Activated CD8-positive, alpha-beta memory T cell treated with anti-CD3 and anti-CD28 coated beads for 4 hours (primary cell): ENCODE measurements at places on chromosomes 6 and 20.

- DNase-seq, result no peak
These were observed 3.0 kb downstream of the PSMF1 start for GRCh38 chr20:1121429-1121828.

DNA sequence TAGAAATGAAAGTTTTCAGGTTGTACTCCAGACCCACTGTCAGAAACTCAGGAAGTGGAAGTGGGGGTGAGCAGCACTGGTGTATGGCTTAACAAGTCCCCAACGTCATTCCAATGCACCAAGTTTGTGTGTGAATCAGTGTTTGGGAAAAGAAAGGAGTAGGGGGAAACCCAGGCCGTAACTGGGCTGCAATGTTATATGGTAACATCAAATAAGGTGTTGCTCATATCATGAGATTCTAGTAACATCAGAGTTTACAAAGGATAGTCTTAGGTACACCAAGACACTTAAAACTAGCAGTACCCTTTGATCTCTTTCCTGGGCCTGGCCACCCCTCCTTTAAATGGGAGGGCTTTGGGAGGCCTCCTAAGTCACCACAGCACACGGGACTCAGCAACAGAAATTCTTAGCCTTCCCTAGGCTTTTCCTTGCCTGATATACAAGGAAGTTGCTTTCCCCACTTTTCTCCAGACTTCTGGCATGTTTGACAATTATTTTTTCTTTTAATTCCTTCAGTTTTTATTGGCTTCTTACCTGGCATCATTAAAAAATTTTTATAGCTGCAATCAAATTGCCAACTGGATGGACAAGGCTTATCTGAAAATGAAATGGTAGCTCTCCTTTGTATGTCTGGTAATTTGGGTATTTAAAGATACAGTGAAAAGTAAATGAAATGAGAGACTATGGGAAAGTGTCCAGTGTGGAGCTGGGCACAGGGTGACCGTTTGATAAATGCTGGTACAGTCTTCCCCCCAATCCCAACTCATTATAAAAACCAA lies 15.1 kb downstream of the E2F3 start:
- DNase-seq, result no peak

DNA sequence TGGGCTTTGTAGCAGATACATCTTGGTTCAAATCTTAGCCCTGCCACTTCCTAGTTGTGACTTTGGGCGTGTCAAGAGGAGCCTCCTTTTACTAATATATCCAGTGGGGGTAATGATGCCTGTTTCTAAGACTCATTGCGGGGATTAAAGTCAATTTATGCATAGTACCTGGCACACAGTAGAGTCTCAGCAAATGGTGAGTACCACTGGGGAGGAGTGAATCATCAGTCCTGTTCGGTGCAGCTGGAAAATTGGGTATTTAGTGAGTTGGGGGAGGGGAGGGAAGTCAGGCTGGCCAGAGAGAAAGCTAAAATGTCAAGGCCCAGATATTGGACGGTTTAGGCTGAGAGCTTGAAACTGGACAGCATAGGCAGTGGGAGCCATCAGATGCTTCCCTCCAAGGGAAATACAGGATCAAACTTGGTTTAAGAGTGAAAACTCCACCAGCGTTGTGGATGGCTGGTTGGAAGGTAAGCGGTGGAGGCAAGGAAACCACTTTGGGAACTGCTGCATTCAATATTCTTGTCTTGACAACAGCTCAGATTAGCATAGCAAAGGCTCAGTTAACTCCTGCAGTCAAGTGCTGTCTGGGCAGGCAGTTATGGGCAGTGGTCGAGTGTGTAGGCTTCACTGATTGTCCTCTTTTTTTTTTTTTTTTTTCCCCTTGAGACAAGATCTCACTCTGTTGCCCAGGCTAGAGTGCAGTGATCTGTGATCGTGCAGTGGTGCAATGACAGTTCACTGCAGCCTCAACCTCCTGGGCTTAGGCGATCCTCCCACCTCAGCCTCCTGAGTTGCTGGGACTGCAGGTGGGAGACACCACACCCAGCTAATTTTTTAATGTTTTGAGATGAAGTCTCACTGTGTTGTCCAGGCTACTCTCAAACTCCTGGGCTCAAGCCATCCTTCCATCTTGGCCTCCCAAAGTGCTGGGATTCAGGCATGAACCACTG lies 12.9 kb downstream of the PPP1R16B start:
- no peak for DNase-seq

DNA sequence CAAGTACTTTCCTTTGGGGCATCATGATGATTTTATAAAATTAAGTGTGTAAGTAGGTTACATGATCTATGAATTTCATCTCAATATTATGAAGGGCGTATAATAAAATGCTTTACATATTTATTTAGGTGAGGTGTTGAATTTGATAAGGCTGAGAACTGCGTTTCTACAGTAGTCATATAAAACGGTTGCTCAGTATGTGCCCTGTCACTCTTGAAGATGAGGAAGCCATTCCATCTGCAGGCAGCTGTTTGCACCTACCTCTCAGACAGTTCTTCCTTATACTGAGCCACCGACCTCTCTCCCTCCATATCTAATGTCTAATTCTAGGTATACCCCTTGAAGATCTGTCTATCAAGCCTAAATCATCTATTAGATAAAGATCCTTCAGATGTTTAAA lies 16.1 kb downstream of the NCOA7 start:
- no peak for DNase-seq

DNA sequence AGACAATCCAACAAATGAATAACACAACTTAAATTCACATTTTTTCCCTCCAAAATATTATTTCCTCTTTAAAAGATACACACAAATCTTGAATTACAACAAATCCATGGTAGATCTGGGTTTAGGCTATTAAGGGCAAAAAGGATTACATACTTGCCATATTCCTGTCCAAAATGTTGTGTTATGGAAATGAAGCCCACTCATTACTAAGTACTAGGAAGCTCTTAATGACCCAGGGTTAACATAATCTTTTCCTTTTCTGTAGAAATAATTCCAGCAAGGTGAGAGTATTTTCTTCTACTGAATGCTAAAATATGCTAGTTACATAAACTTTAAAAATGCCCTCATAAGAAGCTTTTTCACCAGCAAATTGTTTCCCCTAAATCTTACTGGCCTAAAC lies 1.6 kb downstream of the SHPRH start:
- DNase-seq, result no peak

GRCh38 chr6:74814440-74814839 lies 391.4 kb downstream of the COL12A1 start:
- DNase-seq, result no peak

DNA sequence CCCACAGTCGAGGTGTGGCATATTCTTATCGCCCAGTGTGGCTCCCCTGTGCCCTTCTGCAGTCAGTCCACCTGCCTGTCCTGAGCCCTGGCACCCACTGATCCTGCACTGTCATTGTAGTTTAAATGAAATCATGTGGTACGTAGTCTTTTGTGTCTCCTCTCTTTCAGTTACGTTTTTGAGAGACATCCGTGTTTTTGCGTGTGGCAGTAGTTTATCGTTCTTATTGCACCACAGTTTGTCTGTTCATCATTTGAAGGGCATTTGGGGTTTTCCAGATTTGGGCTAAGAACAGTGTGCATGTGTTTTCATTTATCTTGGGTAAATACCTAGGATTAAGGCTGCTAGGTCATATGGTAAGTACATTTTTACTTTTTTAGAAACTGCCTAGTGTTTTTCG lies 49.3 kb downstream of the SPATA2 start:
- DNase-seq, result no peak

DNA sequence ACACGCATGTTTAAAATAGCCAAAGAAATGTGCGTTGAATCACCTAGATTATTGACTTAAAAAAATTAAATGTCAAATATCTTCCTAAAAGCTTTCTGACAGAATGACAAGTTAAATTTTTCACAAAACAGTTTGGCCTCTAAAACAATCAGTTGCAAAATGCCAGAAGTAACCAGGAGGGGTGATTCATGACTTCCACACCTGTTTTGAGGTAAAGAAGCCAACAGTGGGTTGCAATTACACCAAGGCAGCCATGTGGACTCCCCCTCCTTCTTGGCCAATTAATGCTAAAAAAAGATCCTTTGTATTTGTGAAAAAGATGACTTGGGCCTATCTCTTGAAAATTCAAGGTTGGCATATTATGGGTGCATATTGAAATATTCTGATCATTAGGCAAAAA lies 424.8 kb downstream of the CBLN4 start:
- DNase-seq, result no peak

GRCh38 chr6:151901009-151901411 lies 93.5 kb downstream of the ESR1 start:
- DNase-seq, result no peak

- no peak for DNase-seq
These were observed 8.3 kb downstream of the GCLC start for GRCh38 chr6:53536561-53536960.

DNA sequence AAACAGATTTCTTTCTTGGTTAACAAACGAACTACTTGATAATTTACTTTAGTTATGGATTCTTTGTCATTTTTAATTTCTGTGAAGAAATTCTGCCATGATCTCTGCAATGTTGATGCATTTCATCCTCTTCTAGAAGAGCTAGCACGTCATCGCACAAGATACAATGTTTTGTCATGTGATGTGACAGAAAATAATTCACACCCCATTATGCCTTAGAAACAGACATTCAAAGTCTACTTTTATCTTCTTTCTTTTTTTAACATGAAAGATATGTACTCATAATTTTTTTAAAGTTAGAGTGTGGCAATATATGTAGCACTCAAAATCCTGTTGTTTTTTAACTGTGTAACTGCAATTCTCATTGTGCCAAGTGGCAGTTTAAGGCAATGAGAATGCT lies 39.6 kb upstream of the NELFCD start:
- DNase-seq, result no peak

DNA sequence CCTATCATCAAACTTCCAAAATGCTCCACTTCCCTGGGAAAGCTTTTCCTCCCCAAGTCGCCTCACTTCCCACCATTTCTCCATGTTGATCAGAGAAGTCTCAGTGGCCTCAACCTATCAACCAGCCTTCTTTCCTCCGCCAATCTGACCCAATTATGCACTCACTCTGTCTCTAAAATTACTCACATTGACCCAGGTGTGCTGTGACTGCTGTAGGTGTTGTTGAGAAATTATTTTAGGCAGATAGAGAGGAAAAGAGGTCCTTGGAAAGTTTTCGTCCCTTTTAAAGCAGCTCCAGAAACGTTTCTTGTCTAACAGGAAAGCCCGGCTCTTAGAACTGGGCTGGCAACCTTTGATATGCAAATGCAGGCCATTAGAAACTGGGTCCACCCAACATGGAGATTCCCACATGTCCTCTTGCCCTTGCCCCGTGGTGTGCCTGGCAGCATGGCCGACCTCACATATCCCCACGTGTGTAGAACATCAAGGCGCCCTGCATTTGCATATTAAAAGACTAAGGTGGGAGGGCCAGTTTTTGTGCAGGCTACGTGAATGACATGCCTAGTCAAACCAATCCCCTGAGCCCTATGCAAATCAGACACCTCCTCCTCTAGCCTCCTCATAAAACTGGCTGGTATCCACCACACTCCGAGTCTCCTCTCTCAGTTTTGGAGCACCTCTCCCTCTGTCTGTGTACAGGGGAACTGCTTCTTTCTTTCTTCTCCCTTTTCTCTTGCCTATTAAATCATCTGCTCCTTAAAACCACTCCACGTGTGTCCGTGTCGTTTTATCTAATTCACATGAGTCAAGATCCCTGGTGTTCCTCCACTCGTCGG lies 12.9 kb downstream of the IPCEF1 start:
- DNase-seq, result no peak

- peak; percentile 38 for DNase-seq
These were observed 3.7 kb downstream of the PRSS16 start for GRCh38 chr6:27251112-27251605.

DNA sequence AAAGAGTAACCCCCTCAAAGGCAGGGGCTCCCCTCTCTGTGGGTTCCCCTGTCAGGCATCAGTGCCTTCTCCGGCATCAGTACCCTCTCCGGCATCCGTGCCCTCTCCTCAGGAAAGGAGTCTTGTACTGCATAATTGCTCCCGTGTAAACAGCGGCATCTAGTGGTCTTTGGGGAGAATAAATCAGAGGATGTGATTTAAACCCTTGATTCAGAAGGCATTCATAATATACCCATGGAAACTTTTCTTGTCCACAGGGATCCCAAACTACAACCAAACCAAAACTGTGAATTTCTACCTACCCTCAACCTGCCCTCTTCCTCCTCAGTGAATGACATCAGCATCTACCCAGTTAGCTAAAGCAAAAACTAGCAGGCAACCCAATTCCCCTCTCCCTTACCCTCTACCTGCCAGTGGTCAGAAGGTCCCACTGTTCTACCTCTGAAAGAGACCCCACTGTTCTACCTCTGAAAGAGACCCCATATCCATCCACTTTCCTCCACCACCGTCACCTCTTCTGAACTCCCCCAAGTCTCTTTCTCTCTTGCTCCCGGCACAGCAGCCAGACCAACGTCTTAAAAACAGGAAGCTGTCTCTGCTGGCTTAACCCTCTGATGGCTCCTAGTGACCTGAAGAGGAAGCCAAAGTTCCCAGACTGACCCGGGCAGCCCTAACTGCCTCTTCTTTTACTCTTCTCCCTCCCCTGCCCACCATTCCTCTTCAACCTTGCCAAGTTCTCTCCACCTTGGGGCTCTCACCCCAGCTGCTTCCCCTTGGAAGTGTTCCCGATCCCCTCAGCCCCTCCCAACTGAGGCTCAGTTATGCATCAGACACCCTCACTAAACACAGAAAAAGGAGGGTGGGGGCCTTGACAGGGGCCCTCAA lies 27.2 kb downstream of the UBE2V1 start:
- no peak for DNase-seq

- DNase-seq, result no peak
These were observed 111.0 kb downstream of the SYCP2 start for GRCh38 chr20:59822291-59823029.

DNA sequence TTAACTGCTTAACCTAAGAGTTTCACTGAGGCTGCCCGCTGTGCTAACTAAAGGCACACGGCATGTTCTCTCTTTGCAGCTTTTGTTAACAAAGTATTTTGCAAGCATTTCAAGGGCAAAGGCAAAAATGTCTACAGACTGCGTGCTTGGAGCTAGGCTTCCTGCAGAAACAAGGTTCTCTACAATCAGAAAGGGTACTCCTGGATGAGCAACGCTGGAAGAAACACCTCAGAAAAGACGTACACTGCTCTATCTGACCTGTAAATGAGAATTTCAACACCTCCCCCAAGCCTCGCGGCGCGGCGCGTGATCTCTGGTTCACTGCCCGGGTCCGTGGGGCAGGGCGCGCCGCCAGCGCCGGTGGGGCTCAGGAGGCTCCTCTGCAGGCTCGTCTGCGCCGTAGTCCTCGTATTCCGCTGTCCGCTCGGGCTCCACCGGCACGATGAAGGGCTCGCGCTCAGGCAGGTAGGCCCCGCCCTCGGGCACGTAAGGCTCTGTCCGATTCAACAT lies 120.9 kb downstream of the COL12A1 start:
- no peak for DNase-seq

GRCh38 chr6:133247581-133247980 lies 6.4 kb downstream of the EYA4 start:
- no peak for DNase-seq

- DNase-seq, result no peak
These were observed 14.6 kb upstream of the SLC22A2 start for GRCh38 chr6:160273196-160273595.
